SK-N-SH treated with all-trans-retinoic acid at 6 μM for 48 hours (cell line): ENCODE measurements at places on chromosomes 1 and 21.

DNA sequence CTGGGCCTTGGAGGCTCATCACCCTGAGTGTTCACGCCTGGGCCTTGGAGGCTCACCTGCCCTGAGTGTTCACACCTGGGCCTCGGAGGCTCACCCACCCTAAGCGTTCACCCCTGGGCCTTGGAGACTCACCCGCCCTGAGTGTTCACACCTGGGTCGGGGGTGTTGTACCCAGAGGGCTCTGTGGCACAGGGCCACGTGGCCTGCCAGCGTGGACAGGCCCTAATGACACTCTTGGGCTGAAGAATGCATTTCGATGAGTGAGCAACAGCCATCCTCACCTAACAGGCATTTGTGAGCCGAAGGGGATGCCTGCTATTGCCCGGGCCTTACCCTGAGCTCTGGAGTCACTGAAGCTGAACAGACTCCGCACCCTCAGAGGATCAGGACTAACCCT is 17.5 kb downstream of the SLC19A1 start:
- ATAC-seq, result no peak

GRCh38 chr21:45518742-45519141 is 23.5 kb downstream of the SLC19A1 start:
- ATAC-seq, result no peak

- ATAC-seq, result no peak
These were observed 33.5 kb upstream of the ABCD3 start for GRCh38 chr1:94384485-94385265.

DNA sequence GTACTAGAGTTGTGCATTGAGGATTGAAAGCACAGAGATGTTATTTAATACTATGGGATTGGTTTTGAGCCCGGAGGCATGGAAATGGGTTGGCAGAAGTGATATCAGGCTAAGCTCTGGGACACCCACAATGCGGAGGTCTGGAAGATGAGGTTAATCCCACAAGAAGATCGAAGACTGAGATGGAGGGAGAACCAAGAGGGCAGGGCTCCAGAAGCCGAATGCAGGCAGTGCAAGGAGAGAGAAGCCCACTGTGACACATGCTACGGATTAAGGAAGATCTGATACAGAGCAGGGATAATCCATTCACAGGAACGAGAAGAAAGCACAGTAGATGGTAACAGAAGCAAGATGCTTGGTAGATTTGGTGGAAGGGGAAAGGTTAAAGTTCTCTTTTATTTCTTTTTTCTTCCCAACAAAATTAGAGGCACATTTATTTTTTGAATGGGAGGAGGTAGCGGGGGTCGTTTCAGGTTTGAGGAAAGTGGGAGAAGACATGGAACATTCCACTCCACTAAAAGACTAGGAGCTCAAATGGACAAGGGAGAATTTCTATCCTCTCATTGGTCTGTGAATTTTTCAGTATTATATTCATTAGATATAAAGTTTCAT is 113.2 kb downstream of the NCAM2 start:
- no peak for ATAC-seq

GRCh38 chr1:29501227-29501976 is 265.1 kb downstream of the PTPRU start:
- ATAC-seq, result no peak

- ATAC-seq, result no peak
These were observed 119.7 kb downstream of the PPIAL4G start for GRCh38 chr1:148363439-148363810.

DNA sequence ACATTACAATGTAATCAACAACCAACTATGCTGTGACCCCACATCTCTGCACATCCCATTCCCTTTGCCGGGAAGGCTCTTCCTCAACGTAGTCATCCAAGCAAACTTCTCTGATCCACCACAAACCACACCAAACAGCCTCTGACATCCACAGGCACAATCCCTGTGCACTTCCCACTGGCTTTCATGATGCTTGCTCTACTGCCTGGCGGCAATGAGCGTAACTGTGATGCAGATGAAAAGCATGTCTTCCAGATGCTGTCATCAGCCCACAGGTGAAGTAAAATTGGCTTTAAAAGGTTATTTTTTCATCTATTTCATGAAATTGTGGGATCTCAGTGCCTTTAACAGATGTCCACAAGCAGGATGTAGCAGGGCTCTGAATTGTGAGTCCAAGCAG is 635.2 kb downstream of the SMYD3 start:
- no peak for ATAC-seq

- no peak for ATAC-seq
These were observed 11.5 kb upstream of the RUNX3 start for GRCh38 chr1:24941564-24941963.

GRCh38 chr1:219563568-219563967 is 49.3 kb downstream of the ZC3H11B start:
- no peak for ATAC-seq

DNA sequence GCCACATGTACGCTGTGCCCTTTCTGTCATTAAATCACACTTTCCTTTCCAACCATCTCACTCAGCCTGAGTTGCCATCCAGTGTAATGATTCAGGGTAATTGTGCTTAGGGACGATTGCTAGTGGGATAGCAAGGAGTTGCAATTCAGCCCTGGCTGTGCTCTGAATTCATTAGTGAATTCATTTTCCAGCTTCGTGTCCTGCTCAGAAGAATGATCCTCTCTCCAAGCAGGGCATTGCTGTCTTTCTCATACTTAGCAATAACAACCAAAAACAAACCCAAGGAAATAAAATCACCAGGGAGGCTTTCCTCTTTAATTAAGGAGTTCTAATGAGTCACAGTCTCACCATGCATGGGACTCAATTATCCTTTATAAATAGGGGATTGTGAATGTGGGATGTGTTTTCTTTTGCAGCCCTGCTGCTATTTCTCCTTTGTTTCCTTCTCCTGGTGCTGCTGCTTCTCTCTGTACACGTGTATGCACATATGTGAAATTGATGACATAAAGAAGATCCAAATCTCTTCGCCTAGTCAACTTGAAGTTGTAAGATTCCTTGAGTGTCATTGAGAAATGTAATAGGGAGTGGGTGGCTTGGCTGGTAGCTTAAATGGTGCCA is 167.0 kb downstream of the TSEN15 start:
- ATAC-seq, result no peak
